Stimulated activated CD8-positive, alpha-beta memory T cell treated with anti-CD3 and anti-CD28 coated beads, Interleukin-15, amount 100 ng/mL, for 24 hours (primary cell): ENCODE measurements at places on chromosomes 6 and 20.

DNA sequence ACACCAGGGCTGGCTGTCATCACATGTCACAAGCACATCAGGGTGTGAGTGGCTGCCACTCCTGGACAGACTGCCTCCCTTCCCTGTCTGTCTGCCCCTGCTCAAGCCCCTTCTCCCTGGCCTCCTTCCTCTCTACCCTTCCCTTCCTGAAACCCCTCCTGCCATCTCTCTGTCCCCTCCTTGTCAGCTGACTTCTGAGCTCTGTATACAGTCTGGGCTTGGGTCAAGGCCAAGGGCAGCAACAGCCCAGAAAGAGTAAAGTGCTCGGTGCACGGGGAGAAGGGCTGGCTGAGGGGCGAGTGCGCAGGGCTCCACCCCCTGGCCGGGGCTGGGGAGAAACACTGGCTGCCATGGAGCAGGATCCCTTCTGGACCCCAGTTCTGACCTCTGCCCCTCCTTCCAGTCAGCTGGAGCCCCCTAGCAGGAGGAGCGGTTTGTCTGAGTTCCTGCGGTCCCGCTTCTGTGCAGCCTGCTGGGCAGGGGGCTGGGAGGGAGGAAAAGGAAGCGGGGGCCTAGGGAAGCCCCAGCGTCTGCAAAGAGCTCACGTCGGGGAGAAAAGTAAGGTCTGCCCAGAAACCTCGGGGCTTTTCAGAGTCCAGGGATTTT is 2.0 kb downstream of the LKAAEAR1 start:
- no peak for DNase-seq

DNA sequence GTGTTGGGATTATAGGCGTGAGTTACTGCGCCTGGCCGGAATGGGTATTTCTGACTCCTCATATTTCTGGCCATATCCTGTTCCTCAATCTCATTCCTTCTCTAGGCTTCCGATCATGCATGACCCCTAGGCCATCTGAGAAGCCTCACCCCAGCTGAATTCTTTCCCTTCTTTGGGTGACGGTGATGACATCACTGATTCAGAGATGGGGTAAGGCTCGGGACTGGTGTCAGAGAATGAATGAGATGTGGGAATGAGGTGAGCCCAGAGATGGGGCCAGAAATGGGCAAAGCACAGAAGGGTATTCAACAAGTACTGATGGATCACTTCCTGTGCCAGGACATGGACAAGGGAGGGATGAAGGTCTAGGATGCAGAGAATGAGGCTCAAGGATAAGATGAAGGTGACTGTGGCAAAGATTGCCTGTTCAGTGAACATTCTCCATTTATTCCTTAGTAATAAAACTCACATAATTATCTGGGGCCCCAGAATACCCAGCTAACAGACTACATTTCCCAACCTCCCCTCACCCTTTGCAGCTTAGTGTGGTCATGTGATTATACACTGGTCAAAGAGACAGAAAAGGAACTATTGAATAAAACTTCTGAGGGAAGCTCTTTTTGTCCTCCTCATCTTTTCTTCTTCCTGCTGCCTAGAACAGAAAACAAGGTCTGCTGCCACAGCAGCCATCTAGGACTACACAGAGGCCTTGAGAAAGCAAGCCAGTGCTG is 39.6 kb downstream of the KIAA0319 start:
- no peak for DNase-seq

GRCh38 chr6:108630050-108630714 is 69.5 kb downstream of the FOXO3 start:
- no peak for DNase-seq

DNA sequence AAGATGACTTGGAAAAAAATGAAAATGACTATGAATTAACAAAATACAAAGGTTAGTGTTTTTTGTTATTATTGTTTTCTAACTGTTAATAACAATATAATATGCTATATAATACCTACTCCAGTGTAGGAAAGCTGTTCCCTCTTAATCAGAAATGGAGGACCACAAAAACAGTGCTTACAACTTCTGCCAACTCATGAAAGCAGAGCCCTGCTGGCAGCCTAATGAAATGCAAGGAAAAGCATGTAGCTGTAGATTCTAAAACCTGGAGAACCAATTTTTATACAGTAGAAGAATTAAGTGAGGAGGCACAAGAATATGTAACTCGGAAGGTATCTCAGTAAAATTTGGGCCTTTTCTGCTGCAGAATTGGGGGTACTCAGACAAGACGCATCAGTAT is 29.4 kb downstream of the PHIP start:
- DNase-seq, result no peak

DNA sequence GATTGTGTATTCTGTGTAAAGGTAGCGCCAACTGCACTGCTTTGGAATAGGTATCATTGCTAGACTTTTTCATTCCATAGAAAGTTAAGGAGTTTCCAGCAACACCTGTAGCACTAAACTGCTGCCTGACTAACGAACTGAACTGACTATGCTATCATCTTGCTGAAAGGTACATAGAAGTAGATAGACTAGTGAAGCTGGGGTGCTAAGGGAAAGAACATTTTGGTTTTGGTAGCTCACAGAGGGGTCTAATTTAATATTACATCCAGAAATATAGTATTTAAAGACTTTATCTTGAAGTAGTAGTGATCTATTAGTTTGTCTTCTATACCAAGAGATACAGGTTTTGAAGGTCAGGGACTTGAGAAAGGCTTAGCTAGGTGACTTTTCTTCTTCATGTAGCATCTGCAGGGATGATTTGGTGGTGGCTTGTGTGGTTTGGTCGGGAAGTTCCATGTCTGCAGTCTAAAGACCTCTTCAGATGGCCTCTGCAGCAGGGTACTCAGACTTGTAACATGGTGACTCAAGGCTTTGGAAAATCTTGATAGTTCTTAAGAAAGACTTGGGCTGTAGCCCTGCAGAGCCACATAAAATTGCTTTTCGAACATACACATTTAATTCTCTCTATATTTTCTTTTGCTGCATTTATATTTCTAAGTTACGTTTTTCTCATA is 10.2 kb downstream of the SENP6 start:
- no peak for DNase-seq

DNA sequence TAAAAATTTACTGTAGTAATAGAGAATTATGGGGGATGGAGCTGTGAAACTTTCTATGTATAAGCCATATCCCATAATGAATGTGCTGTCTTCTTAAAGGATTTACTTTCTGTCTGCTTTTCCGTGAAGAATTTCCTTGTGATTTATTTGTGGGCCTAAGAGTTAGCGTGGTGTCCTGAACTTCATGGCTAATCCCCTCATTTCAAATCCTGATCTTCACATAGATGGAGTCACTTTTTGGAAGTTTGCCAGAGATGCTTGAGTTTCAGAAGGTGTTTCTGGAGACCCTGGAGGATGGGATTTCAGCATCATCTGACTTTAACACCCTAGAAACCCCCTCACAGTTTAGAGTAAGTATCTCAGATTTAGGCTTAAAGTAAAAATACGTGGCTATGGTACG is 19.4 kb upstream of the CLDN20 start:
- no peak for DNase-seq

GRCh38 chr20:46552460-46553420 is 2.3 kb upstream of the OCSTAMP start:
- DNase-seq, result no peak

- no peak for DNase-seq
Measured at GRCh38 chr20:47368301-47368700, 11.8 kb upstream of the ZMYND8 start.

GRCh38 chr6:37260040-37260439 is 2.1 kb upstream of the TMEM217 start:
- DNase-seq, result no peak

- no peak for DNase-seq
Measured at GRCh38 chr20:53800883-53801604, 207.4 kb upstream of the ZNF217 start.

- DNase-seq, result no peak
Measured at GRCh38 chr20:4677846-4678245, 43.9 kb upstream of the PRND start.

DNA sequence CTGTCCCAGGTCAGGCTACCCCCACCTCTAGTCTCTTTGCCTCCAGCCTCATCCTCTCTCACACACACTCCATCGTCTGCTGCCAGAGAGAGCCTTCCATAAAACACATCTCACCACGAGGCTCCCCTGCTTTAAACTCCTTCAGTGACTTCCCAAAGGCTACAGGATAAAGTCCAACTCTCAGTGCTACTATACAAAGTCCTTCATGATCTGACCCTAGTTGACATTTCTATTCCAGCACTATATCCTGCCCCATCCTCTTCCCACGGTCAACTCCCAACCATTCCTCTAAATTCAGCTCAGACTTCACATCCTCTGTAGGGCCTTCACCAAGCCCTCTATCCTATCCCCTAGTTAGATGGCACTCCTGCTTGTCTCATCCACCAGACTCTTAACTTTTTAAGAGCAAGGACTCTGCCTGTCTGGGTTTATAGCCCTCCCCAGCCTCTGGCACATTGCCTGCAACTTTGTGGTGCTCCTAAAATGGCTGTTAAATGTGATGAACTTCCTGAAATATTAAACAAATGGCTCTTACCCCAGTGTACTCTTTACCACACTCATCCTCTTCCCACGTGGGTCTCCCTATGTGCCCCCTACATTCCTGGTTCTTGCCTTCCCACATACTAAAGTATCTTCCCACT is 36.1 kb downstream of the KIF16B start:
- DNase-seq, result no peak

DNA sequence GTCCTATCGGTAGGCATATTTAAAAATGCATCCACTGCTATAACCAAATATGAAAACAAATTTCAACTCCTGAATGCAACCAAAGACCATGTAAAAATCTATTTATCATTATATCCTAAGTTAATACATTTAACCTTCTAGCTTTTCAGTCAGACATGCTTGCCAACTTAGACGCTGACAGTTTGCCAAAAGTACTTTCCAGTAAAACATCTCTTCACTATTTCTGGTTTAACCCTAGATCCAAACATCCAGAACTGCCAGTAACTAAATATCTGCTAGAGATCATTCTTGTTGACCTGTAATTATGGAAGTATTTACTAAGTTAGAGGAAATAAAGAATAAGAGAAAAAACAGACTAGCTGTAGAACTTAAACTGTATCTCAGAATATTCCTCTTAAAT is 210.2 kb upstream of the THEMIS start:
- no peak for DNase-seq

DNA sequence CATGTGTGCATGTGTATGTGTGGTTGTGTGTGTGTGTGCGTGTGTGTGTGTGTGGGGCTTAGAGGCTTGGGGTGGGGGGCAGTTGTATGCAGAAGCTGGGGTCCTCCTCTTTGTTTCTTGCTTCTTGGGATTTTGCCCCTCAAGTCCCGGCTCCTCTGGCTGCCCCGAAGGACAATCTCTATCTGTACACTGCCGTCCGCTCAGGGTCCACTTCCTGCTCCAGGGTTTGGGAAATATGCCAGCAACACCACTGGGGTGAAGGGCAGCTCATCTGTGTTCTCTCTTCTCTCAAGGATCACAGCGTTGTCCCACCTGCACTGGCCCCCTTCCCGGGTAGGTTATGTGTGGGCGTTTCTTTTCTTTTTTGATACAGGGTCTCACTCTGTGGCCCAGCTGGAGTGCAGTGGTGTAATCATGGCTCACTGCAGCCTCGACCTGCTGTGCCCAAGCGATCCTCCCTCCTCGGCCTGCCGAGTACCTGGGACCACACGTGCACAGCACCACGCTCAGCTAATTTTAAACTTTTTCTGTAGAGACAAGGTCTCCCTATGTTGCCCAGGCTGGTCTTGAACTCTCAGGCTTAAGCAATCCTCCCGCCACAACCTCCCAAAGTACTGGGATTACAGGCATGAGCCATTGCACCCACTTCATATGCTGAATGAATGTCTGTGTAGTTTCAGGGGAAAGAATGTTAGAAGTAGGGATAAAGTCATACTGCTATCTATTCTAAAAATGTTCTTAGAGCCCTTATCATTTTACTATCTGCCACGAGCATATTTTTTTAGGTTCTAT is 25.7 kb downstream of the SLC2A4RG start:
- DNase-seq, result no peak

DNA sequence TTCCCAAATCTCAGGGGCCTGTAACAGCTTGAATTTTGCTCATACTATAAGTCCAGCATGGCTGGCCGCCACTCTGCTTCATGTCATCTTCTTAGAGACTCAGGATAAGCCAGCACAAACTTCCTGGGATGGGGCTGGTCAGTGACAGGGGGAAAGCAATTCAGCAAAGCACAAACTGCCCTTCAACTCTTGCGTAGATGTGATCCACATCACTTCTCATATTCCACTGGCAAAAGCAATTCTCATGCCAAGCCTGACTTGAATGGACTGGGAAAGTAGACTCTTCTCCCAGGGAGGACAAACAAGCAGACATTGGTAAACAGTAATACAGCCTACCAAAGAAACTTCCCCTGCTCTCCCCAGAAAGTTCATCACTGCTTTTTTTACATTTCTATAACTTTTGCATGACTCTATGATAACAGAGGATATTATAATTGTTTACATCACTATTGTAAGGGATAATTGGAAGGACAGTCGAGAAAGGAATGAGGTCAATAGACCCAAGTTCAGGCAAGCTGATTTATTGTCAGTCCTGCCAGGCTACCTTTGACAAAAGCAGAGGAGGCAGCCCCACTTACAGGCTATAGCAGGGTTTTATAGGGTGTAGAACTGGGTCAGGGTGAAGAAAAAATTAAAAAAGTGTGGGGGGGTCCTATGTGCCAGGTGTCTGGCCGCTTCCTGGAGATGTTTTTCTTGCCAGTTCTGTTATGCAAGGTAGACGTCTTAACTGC is 37.4 kb downstream of the RBM24 start:
- no peak for DNase-seq

DNA sequence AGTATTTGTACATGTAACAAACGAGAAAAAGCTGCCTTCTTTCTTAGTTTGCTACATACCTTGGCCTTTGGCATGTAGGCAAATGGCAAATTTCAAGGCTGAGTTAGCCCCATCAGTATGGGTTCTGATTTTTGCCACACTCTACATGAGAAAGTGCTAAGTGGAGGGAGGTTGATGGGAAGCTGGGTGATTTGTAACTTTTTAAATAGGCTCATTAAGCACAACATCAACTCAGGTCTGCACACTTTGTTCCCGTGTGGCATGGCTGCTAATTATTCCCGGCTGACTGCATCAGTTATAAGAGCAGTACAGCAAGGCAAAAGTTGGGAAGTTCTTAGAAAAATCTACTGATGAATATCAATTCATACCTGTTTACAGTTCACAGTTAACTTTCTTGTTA is 172.8 kb upstream of the MAP3K7 start:
- DNase-seq, result no peak

DNA sequence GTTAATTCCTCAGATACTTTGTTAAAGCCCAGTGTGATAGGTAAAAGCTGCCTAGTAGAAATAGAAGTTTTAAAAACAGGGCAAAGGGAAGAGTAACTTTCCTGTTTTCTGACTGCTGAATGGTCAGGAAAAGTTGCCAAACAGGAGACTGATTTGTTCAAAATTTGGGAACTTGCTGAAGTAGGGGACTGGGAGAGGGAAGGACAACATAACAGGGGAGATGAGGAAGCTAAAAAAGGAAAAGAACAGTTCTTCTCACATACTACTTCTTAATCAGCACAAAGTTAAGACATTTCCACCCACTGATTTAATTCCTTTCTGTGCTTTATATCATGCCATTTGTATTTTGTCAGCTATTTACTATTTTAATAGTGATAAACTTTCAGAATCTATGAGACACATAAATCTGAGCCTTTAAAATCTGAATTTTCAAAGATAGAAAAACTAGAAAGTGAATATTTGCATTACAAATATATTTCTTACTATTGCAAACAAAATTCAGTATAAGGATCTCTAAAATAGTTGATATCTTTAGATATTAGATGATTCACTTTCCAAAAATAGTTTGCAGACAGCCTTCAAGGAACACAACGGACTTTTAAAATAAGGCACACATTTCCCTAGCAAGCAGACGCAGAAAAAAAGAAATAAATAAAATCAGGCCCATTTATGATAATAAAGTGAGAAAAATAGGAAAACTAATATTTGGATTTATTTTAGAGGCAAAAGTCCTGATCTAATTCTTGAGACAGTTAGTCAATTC is 36.9 kb upstream of the SLC16A10 start:
- no peak for DNase-seq
